ENCODE measurements at places on chromosomes 1 and 21. TPM values are rescaled to one million over a fixed set of nuclear protein-coding genes. Genes with fewer than 3 reads are reported as not detected.

The ITGB3BP gene
- 34.5 TPM for polyA plus RNA-seq

The NR1I3 gene
- polyA plus RNA-seq: not detected

The LRRN2 gene
- polyA plus RNA-seq: 3.5 TPM

The DYNLT5 gene
- 0.33 TPM for polyA plus RNA-seq

The SCMH1 gene
- 62.5 TPM for polyA plus RNA-seq

The ASTN1 gene
- polyA plus RNA-seq: 7.7 TPM

The NOS1AP gene
- 0.37 TPM for polyA plus RNA-seq

The ZYG11A gene
- polyA plus RNA-seq: not detected

The SLC35F3 gene
- 0.97 TPM for polyA plus RNA-seq

The SELE gene
- polyA plus RNA-seq: 7.2 TPM

The C1orf74 gene
- 4.0 TPM for polyA plus RNA-seq

The GBP1 gene
- polyA plus RNA-seq: 20.4 TPM

The CHRNB2 gene
- polyA plus RNA-seq: 0.37 TPM

The SMCP gene
- polyA plus RNA-seq: not detected

The SZT2 gene
- polyA plus RNA-seq: 33.3 TPM

Measured in adrenal gland (tissue), 19 donors.